ENCODE measurements at places on chromosomes 13 and 19.

DNA sequence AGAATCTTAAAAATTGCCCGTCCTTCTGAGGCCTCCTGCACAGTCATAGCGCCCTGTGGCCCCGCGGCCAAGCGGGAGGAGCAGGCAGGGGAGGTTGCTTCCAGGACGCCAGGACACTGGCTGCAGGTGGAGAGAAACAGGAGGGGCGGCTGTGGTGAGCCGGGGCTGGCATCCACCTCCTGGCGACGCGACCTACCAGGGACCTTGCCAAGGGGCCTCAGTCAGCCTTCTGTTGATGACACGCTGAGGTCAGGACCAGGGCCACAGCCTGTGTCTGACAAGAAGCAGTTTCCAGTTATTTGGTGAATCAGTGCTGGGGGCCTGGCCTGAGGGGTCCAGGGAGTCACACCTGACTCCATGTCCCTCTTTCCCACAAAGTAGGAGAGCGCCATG lies 13.3 kb upstream of the MKNK2 start:
- no peak for DNase-seq

- DNase-seq, result no peak
Observed at GRCh38 chr13:50714891-50715290, 128.6 kb downstream of the DLEU7 start.

DNA sequence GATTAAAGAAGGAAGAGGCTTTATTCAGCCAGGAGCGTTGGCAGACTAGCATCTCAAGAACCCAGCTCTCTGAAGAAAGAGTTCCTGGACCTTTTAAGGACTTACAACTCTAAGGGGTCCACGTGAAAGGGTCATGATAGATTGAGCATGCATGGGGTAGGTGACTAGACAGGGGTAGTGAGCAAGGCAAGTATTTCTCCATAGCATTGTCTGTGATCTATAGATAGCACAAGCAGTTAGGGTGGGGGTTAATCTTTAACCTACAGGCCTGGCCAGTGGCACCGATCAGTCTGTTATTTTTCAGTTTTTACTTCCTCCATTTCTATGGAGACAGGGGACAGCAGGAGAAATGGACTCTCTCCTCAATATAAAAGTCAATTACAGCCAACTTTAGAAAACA lies 983.7 kb downstream of the SLITRK1 start:
- DNase-seq, result no peak

DNA sequence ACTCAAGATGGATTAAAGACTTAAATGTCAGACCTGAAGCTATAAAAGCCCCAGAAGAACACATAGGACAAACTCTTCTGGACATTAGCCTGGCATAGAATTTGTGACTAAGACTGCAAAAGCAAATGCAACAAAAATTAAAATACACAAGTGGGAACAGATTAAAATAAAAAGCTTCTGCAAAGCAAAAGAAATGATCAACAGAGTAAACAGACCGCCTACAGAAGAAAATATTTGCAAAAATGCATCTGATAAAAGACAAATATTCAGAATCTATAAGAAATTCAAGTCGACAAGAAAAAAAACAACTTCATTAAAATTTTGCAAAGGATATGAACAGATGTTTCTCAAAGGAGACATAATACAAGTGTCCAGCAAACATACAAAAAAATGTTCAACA lies 537.8 kb downstream of the SLITRK1 start:
- no peak for DNase-seq

DNA sequence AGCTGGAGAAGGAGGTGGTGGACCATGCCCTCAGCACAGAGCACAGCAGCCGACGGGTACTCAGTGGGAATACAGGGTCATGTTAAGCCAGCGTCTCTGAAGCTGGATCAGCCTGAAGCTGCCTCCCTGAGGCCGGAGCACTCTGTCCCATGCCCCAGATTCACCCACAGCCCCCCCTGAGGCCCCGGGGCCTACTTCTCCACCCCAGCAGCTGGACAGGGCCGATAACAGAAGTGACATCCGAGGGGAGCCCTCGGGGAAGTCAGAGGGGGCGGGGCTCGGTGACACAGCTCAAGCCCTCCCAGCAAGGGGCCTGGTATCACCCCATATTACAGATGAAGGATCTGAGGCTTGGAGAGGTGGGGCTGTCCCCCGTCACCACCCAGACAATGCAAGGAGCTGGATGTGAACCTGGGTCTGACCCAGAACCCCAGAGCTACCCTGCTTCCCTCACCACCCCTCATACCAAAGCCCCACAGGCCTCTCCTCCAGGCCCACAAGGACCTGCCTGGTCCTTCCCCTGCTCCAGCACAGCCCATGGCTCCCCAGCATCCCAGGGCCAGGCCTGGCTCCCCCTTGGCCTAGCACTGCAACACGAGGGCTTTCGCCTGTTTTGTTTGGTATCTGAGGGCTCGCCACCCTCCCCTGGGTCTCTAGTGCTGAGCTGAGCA lies 5.7 kb downstream of the R3HDM4 start:
- no peak for DNase-seq

GRCh38 chr13:95099541-95099940 lies 201.7 kb downstream of the ABCC4 start:
- DNase-seq, result no peak

DNA sequence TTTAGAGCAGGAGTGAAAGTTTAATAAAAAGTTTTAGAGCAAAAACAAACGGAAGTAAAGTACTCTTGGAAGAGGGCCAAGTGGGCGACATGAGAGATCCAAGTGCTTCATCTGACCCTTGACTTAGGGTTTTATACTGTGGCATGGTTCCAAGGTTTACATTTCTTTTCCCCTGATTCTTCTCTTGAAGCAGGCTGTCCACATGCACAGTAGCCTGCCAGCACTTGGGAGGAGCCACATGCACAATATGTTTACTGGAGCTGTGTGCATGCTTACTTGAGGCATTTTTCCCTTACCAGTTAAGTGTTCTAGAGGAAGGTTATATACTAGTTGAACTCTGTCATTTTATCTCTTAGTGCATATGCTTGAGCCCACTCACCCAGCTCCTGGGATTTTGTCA lies 295.6 kb downstream of the TBC1D4 start:
- no peak for DNase-seq

DNA sequence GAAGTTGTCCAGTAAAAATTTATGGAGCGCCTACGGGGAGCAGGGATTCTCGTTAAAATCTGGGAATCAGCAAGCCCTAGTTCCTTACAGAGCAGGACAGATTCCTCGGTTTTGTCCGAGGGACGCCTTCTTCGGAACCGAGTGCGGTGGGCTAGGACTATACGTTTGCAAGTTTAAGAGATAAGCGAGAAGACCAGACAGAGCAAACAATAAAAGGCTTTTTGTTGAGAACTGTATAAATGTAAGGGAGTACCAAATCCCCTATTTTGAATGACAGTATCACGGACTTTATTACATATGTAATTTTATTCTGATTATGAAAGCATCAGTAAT lies 971 bp upstream of the ANKRD10 start:
- DNase-seq, result no peak

GRCh38 chr13:112744168-112745021 lies 54.6 kb downstream of the ATP11A start:
- no peak for DNase-seq

- DNase-seq, result no peak
Observed at GRCh38 chr19:50455992-50456391, 20.3 kb upstream of the EMC10 start.

- no peak for DNase-seq
Observed at GRCh38 chr19:38795549-38795948, 6.5 kb downstream of the LGALS7B start.

GRCh38 chr13:24185591-24186232 lies 25.2 kb downstream of the SPATA13 start:
- DNase-seq, result no peak

DNA sequence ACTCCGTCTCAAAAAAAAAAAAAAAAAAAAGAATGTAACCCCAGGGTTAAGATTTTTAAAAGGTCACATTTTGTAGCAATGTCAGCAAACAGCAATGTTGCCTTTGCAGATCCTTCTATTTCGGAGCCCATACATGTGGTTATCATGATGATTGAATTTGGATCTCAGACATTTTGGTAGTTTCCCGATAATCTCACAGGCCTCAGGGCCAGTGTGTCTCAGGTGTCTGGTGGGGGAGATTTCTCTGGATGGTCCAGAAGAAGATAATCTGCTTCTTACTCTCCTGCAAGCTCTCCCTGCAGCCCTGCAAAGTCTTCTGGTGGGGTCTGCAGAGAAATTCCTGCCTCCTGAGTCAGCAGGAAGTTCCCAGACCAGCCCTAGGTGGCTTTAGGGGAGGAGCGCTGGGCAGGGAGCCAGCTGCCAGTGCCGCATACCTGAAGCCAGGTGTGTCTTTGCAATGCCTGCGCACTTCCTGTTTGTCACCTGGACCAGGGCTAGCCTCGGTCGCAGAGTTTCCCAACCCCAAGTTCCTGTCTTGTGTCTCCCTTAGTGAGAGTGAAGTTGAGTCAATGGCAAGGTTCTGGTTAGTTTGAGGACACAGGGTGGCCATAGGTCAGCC lies 1.4 kb downstream of the SH2D3A start:
- no peak for DNase-seq

GRCh38 chr19:49573009-49573408 lies 7.3 kb downstream of the NOSIP start:
- DNase-seq, result no peak

GRCh38 chr13:97125810-97126738 lies 96.1 kb upstream of the MBNL2 start:
- DNase-seq, result no peak

GRCh38 chr19:51002542-51003311 lies 1.3 kb upstream of the KLK8 start:
- DNase-seq, result no peak

GRCh38 chr19:40191836-40192646 lies 815 bp downstream of the MAP3K10 start:
- peak; percentile 72 for DNase-seq

DNA sequence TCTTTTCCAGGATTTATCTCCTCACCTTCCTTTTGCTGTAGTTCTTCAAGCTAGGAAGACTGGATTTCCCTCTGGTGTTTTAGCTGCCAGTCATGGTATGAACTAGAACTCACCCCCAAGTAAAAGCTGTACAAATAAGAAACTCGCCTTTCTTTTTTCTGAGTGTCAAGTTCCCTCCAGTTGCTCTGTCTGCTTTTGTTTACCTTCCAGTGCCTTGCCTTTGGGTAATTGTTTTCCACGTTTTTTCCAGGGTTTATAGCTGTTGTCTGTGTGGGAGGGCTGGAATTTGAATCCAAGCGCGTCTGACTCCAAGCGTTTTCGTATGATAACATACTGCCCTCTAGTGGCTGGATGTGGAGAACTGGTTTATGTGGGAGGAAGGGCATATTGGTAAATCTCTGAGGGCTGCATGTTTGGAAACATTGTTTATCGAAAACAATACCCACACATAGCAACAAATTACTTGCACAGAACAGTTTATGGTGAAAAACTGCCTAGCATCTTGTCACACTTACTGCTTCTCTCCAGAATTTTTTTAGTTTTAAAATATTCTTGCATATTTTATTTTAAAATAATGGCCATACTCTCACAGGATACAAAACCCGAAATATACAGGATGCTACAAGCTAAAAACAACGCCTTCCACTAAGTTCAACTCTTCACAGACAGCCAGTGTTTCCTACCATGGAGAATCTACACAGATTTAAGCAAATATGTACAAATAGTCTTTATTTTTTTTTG lies 19.2 kb downstream of the RCN3 start:
- DNase-seq, result no peak

GRCh38 chr19:35451338-35452096 lies 3.5 kb downstream of the FFAR2 start:
- DNase-seq, result no peak

DNA sequence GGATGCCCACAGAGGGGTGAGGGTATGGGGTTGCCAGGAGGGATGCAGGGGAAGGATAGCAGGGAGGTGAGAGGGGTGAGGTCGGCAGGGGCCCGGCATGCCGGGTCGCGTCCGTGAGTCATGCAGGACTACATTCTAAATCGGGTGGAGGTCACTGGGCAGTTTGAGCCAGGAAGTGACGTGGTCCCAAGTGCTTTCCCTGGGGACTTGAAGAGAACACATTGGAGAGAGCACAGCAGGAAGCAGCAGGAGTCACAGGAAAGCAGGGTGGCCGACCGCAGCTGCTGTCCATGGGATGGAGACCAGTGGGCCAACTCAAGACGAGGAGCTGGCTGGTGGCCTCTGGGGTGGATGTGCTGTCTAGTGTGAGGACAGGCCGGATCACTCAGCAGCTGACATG lies 92.0 kb upstream of the WASF3 start:
- DNase-seq, result no peak

GRCh38 chr13:38862443-38862842 lies 128.2 kb downstream of the STOML3 start:
- DNase-seq, result no peak

- DNase-seq, result no peak
Observed at GRCh38 chr13:22793598-22794134, 387.1 kb upstream of the SGCG start.

- DNase-seq, result no peak
Observed at GRCh38 chr13:49494645-49495044, 1.1 kb upstream of the PHF11 start.

DNA sequence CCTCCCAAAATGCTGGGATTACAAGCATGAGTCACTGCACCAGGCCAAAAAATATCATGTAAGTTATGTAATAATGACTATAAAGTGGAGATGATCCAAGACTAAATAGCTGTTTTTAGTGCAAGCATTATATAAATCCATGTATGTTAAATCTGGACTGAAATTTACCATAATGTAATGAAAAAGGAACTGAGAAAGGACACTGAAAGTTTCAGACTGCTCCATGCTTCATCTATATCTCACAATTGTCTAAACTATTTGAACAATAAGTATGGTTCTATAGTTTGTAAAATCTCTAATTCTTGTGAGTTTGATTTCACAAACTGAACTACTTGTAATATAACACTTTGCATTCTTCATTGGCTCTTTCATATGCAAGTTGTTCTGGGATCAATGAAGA lies 2299.5 kb downstream of the PCDH9 start:
- no peak for DNase-seq

- no peak for DNase-seq
Observed at GRCh38 chr19:49413348-49413747, 9.9 kb downstream of the PTH2 start.

- no peak for DNase-seq
Observed at GRCh38 chr19:29711584-29712132, 3.4 kb downstream of the C19orf12 start.

DNA sequence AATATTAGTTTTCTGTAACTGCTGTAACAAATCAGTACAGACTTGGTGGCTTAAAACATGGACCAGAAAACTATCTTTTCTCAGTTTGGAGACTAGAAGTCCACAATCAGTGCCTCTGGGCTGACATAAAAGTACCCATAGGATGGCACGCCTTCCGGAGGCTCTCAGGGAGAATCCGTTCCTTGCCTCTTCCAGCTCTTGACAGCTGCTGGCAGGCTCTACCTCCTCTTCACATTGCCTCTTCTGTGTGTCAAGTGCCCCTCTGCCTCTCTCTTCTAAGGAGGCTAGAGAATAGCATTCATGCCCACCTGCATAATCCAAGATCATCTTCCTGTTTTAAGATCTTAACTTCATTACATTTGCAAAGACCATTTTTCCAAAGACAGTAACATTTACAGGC lies 1194.2 kb downstream of the EFNB2 start:
- DNase-seq, result no peak
